Activated CD4-positive, alpha-beta T cell treated with anti-CD3 and anti-CD28 coated beads, Interleukin-2, amount 10 ng/mL, durations not matched to agents 24 days and 14 days (primary cell): ENCODE measurements at places on chromosomes 6 and 20. TPM values are rescaled to one million over a fixed set of nuclear protein-coding genes. Genes with fewer than 3 reads are reported as not detected.

GRCh38 chr6:15200087-15200486 lies 45.8 kb upstream of the JARID2 start:
- H3K27me3 ChIP-seq: no peaks in the 10 kb centered on the region
- H3K36me3 ChIP-seq: no peaks in the 10 kb centered on the region
- no peak overlapping the region for H3K4me3 ChIP-seq
- no peak overlapping the region for H3K27ac ChIP-seq
- DNase-seq: no peak

GRCh38 chr6:142950291-142950690 lies 5.3 kb upstream of the HIVEP2 start:
- no peaks in the 10 kb centered on the region for H3K27me3 ChIP-seq
- no peak overlapping the region for H3K4me3 ChIP-seq
- no peak overlapping the region for H3K27ac ChIP-seq
- peaks cover 25% of the 10 kb centered on the region for H3K4me1 ChIP-seq

DNA sequence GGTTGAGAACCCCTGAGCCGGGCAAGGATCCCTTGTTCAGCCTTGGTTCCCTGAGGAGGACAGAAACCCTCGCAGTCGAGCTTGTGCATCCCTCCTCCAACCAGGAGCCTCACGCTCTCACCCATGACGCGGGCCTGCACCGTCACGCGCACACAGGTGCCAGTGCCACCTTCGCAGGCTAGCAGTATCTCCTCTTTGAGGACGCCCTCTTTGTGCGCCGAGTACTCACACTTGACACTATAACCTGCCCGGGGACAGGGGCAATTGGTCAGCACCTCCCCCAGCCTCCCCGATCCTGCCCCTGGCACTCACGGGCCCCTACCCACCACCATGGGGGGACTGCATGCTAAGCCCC lies 13.3 kb downstream of the ADISSP start:
- H3K27ac ChIP-seq: no peak overlapping the region
- H3K36me3 ChIP-seq: peaks cover 10% of the 10 kb centered on the region
- H3K4me3 ChIP-seq: no peak overlapping the region
- DNase-seq: no peak
- H3K4me1 ChIP-seq: peaks cover 8% of the 10 kb centered on the region

PHACTR1 gene
- total RNA-seq: 0.09 and 0.26 TPM in 2 replicates
